ENCODE measurements at places on chromosomes 1 and 21. TPM values are rescaled to one million over a fixed set of nuclear protein-coding genes. Genes with fewer than 3 reads are reported as not detected.

The SCYL3 gene
- polyA plus RNA-seq, result 20.3 TPM

The CACNA1S gene
- 0.11 TPM for polyA plus RNA-seq

The CCDC30 gene
- 13.2 TPM for polyA plus RNA-seq

GRCh38 chr1:206682111-206682510 is 2.6 kb upstream of the MAPKAPK2 start:
- DNase-seq, result no peak

DNA sequence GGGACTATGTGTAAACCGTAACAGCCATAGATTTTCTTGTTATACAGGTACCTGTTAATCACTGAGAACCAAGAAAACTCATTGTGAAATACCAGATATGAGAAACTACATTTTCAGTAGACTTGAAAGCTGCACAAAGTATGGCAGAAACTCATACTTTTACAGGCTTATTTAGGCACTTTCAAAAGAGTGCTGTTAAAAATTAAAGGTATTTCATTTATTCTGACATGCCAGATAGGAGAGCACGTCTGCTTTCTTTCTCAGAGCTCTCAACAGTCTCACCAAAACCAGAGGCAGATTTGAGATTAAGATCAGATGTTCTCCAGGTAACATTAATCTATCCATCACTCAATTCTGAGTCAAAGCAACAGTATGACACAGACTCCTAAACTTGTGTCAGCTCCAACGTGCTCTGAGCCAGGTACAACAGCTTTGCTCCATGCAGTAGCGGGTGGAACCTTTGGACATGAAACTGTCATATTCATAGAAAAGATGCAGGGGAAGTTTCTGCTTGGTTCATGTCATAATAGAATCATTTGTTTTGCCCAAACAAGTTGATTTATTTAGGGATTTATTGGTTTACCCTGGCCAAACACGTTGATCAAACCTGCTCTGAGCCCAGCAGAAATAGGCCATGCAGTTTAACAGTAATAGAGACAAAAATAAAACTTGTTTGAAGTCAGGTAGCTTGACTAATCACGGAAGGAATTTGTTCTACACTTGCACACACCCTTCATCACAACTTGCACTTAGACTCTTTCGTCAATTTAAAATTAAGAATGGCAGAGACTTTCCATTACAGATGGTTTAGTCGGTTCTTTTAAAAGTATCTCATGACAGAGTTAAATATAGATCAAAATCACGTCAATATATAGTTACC is 20.8 kb upstream of the TSNAX start:
- no peak for DNase-seq

DNA sequence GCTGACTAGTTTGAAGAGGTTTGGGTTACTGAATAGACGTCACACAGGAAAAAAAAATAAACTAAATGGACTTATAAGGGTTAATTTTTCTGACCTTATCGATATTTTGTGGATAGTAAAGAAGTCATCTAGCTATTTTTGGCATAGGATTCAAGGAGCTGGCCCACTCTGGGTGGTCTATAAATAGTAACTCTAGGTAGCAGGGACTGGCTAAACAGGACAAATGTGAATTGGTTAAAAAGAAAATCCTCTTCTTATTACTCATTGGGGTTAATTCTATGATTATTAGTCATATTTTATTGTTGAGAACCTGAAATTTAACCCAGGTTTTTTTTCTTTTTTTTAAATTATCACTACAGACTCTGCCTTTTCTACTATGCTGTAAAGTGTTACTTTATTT is 61.7 kb downstream of the ATF6 start:
- DNase-seq, result no peak

GRCh38 chr1:215114154-215114933 is 31.8 kb downstream of the KCNK2 start:
- no peak for DNase-seq

GRCh38 chr21:29218749-29219148 is 80.0 kb upstream of the BACH1 start:
- no peak for DNase-seq

GRCh38 chr1:62425041-62425440 is 11.8 kb upstream of the USP1 start:
- no peak for DNase-seq
